ENCODE measurements at places on chromosomes 1 and 21. TPM values are rescaled to one million over a fixed set of nuclear protein-coding genes. Genes with fewer than 3 reads are reported as not detected.

SCAF4 gene
- 9.0 TPM for total RNA-seq

PPFIA4 gene
- 4.3 TPM for total RNA-seq

SLC6A17 gene
- total RNA-seq, result under 0.01 TPM

RORC gene
- under 0.01 TPM for total RNA-seq

FCGR3B gene
- total RNA-seq, result not detected

- no peak for DNase-seq
Observed at GRCh38 chr1:202661136-202661845, 49.0 kb downstream of the SYT2 start.

GRCh38 chr21:42735061-42735460 lies 81.6 kb downstream of the PDE9A start:
- DNase-seq, result no peak

DNA sequence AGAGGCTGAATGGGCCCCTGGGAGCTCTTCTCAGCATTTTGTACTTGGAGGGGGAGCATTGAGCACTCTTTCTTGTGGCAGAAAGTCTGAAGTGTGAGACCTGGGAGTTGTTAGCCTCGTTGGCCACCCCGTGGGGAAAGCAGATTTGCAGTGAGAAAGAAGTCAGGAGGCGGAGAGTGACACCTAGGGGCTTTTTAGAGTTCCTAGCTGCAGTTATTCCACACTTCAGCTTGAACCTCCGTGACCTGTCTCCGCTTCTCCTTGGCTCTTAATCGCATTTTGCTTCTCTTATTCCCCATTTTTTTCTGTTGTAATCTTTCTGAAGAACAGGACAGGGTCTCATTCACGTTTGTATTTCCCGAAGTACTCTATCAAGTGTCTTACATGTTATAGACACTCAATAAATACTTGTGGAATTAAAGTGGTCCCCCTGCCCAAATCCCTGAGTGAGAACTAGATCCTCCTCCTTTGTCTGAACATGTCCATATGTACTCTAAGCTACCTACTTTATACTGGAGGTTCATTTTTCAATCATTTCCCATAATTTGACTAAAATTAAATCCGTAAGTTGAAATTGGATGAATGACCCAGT lies 14.5 kb upstream of the C1orf141 start:
- peak; percentile 87 for DNase-seq

DNA sequence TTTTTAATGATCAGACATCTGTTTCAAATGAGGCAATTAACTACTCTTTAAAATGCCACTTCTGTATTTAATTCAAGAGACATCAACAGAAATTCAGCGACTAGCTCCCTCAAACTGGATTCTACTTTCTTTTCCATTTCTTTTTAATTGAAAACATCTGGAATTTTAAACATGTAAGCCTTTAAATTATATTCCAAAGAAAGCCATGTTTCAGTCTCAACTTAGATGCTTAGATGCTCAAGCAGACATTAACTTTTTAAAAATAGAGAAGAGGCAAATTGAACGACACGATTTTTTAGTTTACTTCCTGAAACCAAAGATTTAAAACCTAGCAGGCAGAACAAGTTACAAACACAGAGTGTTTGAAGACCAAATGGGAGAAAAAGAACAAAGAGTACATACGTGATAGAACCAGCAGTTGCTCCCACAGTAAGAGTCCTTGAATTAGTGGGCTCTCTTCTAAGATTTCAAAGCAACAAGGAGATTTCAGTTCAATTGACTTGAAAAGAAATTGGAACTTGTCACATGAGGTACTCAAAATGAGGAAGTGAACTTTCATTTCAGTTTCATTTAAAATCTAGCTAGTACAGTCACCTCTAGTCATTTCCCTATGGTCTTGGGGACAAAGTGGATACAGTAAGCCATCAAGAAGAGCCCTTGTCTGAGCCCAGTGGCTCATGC lies at the start of gene CTSS:
TSS of gene CTSS (minus strand) at position 483 of the 681 bp plus-strand sequence. CDS start 1,015 bp downstream, outside the sequence.
- DNase-seq, result peak; percentile 19

All from fibroblast of villous mesenchyme (primary cell).